ENCODE measurements at places on chromosomes 16 and 17.

GRCh38 chr16:77790009-77790372, 1.6 kb downstream of the VAT1L start:
- DNase-seq = peak; percentile 31

DNA sequence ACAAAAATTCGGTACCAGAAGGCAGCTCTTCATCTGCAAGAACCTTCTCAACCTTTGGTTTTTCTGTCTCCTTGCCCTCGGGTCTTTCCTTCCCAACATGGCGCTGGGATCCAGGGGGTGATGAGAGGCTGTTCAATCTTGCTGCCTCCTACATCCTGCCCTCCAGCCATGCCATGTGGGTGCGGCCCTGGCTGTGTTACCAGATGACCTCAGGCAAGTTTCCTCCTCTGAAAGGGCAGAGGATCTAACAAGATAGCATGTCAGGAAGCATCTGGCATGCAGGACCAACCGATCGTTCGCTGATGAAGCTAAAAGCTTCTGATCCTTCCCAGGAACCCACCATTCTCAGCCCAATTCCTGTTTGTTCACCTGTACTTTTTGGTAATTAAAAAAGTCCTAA, 36.8 kb upstream of the BCAR1 start:
- no peak for DNase-seq

- DNase-seq = no peak
Observed at GRCh38 chr16:52469775-52470174, 77.2 kb downstream of the TOX3 start.

DNA sequence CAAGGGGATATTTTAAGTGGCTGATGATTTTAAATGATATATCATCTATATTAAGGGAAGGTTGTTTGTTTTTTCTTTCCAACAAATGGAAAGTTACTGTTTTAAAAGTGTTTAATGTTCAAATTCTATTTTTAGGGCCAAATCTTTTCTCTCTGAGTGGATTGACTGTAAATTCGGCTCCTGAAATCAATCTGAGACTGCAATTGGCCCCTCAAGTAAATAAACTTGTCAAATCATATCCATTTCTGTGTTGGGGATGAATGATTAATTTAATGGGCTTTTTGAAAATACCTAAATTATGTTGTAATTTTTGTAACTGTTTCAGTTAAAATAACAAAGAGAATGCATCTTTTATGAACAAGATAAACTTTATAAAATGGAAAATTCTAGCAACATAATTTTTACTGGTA, 2.6 kb downstream of the HS3ST3A1 start:
- no peak for DNase-seq

- DNase-seq = no peak
Observed at GRCh38 chr17:6305613-6306360, 129.1 kb downstream of the AIPL1 start.

DNA sequence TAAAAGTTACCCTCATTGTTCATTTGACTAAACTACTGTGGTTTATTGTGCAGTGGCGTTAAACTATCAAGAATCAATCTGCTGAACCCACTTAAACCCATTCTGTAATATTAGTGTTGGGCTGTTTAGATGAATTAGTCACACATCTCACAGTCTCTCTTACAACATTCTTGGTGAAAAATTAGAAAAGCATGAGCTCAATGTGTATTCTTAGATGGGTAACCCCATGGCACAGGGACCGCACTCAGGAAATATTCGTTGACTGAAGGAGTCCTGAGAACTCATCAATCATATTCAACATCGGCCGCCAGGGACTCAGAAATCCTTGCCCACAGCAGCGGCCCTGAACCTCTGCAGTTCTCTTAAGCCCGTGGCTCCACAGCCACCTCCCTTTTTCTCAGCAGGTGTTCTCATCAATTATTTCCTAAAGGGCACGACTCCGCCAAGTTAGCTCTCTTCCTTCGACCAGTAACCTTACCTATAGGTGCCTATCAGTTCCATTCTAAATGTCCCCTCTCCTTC, 155.6 kb downstream of the STX8 start:
- DNase-seq = no peak

GRCh38 chr17:49939318-49939717, 29.7 kb upstream of the DLX4 start:
- DNase-seq = no peak

- DNase-seq = no peak
Observed at GRCh38 chr16:2949705-2950352, 14.2 kb upstream of the KREMEN2 start.

- no peak for DNase-seq
Observed at GRCh38 chr17:40181205-40181604, 3.9 kb downstream of the RAPGEFL1 start.

DNA sequence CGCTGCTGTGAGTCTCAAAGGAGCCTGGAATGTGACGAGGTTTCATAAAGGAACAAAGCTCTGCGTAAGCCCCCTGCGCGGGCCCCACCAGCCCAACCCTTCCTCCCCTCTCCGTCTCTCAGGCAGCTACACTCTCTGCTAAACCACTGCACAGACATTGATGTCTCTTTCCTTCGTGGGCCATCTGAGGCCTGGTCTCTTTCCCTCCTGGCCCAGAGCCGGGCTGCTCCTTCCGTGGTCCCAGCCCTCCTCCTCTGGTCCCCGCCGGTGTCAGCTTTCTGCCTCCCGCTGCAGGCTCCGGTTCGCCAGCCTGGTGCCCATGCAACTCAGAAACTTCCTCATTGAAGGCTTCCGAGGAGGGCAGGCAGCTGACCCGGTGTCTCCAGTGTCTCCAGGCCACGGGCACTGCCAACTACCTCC, 7.4 kb downstream of the SCARF1 start:
- DNase-seq = no peak

DNA sequence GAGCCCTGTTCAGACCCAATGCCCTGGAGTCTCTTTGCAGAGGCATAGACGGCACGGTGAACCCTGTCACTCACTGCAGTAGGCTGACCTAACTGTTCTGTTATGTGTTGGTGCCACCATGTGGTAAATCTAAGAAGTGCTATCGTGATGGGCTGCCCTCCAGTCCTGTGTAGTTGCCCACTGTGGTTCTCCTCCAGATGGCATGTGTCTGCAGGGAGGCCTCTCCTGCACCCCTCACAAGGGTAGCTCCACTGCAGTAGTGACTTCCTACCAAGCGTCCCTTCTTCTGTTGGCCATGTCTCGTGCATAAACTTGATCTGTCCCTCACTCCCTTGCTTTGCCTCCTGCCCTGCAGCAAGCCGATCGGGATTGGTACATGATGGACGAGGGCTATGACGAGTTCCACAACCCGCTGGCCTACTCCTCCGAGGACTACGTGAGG, 5.8 kb downstream of the DHX38 start:
- DNase-seq = peak; percentile 77

GRCh38 chr17:46877466-46877865, 26.1 kb downstream of the WNT9B start:
- DNase-seq = no peak

- peak; percentile 60 for DNase-seq
Observed at GRCh38 chr16:14658063-14658462, 25.3 kb downstream of the BFAR start.

GRCh38 chr16:69934044-69934443, 17.1 kb upstream of the CLEC18A start:
- DNase-seq = no peak

- no peak for DNase-seq
Observed at GRCh38 chr17:73566905-73567782, 77.1 kb downstream of the SDK2 start.

GRCh38 chr17:30212750-30213149, 22.7 kb downstream of the SLC6A4 start:
- DNase-seq = no peak

DNA sequence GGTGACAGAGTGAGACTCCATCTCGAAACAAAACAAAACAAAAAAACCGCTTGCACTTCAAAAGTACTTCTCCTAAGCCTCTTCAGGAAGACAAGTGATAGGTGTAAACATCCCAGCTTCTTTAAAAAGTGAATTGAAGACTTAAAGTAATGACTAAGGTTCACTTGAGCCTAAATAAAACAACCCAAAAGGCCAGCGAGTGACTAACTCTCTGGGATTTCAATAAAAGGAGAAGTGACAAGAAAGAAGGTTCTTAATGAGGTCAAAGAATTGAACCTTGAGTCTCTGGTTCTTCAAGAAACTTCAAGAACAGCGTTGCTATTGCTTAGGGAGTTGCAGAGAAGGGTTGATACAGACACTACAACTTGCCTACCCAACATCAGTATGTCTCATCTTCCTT, 42.2 kb downstream of the STX8 start:
- DNase-seq = no peak

DNA sequence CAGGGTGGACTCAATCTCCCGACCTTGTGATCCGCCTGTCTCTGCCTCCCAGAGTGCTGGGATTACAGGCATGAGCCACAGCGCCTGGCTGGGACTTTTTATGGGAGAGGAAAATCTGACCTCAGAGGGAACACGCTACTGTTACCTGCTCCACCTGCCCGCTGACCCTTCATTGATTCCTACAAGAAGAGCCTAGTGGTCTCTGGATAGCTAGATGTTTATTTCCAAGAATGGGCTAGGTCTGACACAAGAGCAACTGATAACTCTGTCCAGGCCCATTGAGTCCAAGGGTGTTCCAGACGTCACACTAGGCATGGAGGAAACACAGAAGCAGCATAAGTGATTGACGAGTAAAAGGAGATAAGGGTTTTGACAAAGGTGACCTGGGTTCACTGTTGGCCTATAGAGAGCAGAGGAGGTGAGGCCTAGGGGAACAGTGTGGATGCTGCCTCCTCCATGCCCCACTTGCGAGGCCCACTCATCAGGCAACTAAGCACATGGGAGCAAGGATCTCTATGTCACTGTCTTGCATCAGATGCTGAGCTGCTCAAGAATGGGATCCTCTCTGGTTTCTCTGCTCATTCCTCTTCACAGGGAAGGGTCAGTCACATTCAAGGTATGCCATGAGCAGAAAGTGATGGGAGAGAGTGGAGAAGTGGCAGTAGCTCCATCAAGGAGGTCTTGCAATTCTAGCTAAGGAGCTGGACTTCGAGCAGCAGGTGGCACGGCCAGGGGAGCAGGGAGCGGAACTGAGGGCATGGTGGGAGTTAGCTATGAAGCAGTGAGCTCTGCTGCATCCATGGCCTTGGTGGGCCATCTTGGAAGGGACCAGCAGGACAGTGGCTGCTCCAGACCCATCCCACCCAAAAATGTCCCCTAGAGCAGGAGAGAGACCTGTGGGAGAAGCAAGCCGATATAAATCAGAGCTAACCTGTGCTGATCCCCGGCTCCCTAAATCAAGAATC, 145.2 kb downstream of the WSCD1 start:
- DNase-seq = no peak

GRCh38 chr17:33151565-33151964, 141.5 kb downstream of the ASIC2 start:
- DNase-seq = no peak

GRCh38 chr17:69710926-69711325, 296.4 kb downstream of the MAP2K6 start:
- DNase-seq = no peak

DNA sequence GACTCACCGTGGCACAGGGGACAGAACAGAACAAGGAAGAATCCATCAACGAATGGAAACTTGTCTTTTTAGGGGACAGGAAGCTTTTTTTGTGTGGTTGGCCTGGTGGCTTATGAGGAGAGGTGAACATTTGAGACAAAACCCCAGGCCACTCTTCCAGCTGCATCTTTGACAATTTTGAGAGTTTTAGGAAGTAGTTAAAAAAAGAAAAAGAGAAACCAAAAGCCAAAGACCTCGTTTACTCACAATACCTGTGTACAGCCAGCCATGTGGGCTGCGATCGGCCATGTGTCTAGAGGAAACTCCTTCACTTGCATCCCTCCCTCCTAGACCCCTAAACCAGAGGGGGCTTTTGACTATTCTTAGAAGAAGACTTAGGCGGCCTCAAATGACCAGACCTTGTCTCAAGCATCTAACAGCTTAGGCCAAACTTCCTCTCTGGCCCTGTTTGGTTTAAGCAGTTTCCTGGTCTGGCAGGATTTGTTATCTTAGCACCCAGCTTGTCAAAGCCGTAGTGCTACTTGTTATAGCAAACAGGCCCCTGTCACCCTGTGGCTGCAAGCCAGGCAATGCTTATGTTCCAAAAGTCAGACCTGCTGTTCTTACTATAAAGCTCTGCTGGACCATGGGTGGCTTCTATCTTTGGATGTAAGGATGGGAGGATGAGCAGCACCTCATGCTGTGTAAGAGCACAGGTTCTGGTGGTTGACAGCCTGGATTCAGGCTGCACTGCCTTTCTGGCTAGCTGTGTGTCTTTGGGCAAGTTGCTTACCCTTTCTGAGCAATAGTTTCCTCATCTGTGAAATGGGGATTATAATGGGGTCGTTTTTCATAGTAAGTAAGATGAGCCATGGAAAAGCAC, 17.7 kb downstream of the KSR1 start:
- DNase-seq = no peak

GRCh38 chr17:12732366-12732765, 56.9 kb upstream of the ARHGAP44 start:
- no peak for DNase-seq

GRCh38 chr17:14270508-14270907, 30.4 kb upstream of the HS3ST3B1 start:
- DNase-seq = no peak

GRCh38 chr16:74731853-74732477, 31.3 kb upstream of the MLKL start:
- no peak for DNase-seq

DNA sequence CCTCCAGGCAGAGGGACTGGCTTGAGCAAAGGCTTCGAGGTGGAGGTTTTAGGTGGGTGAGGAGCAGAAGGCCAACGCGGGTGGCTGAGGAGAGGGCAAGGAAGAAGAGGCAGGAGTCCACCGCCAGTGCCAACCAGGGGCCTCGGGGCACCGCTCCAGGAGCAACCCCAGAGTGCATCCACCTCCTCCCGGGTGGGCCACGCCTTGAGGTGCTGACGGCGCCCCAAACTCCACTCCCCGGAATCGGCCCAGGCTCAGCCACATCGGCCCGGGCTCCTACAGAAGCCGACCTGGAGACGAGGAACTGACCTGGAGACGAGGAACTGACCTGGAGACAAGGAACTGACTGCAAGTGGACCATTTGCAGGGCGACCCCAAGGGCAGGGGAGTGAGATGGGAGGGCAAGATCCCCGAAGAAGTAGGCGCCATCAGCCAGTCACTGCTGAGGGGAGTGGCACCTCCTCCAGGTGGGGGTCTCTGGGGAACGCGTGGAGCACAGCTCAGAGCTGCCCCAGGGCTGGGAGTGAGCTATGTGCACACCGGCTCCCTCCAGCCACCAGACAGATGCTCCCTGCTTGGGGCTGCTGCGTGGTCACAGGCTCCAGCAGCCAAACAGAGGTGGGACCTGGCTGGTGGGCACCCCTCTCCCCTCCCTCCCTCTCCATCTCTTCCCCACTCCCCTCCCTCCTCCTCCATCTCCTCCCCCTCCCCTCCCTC, 29.2 kb upstream of the CBFA2T3 start:
- DNase-seq = no peak

GRCh38 chr16:86018487-86018886, 119.5 kb downstream of the IRF8 start:
- no peak for DNase-seq

DNA sequence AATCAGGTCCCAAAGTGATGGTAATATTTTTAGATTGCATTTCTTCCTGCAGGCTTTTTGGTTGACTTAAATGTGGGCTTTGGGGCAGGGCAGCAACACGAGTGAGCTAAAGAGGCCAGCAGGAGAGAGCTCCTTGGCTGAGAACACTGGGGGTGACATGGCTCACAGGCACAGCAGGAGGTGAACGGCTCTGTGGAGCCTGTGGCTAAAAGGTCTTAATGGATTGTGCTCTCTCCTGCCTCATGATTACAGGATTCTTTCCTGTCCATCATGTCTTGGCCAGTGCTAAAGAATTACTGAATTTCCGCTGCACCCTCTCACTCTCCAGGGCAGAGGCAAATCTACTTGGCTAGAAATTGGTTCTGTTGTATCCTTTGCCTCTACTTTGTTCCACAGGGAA, 366.6 kb downstream of the HS3ST4 start:
- no peak for DNase-seq

- DNase-seq = no peak
Observed at GRCh38 chr16:72443809-72444208, 271.9 kb upstream of the PMFBP1 start.

- DNase-seq = no peak
Observed at GRCh38 chr16:23534868-23535860, 22.0 kb downstream of the EARS2 start.
